ENCODE measurements at places on chromosomes 12 and 14.
A peak's percentile ranks its signal among the peaks of the same experiment; 100 is the strongest.

GRCh38 chr12:11978726-11979384 is 91.9 kb upstream of the BCL2L14 start:
- DNase-seq = no peak

- peak; percentile 28 for DNase-seq
Observed at GRCh38 chr14:77106666-77107065, 8.6 kb downstream of the CIPC start.

- DNase-seq = no peak
Observed at GRCh38 chr14:40413136-40413535, 980.9 kb upstream of the FBXO33 start.

DNA sequence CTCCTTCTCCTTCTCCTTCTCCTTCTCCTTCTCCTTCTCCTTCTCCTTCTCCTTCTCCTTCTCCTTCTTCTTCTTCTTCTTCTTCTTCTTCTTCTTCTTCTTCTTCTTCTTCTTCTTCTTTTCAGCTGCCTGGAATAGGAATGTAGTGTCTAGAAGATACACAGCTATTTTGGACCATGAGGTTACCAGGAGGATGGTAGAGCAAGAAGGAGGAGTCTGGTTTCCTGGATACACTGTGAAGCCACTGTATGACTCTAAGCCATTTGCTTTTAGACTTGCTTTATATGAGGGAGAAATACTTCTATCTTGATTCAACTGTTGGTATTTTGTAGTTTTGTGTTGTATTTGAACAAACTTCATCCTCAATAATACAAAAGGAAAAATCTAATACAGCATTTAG is 3.0 kb upstream of the MYBPC1 start:
- no peak for DNase-seq

DNA sequence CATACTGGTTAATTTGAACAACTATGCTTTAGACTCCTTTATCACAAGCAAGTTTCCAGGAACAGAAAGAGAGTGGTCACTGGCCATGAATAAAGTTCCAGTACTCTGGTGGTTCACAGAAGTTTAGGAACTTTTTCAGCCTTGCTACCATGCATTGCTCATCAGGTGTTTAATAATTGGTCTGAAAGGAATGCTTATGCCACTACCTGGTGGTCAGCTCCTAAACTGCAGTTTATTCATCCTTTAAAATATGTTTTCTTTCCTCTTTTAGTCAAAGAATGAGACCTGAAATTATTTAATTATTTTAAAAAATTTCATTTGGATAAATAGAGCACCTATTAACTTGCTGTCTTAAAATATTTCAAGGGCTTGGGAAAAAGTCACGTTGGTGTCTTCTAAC is 260.1 kb upstream of the OR4E1 start:
- DNase-seq = peak; percentile 61
